ENCODE measurements at places on chromosomes 12 and 14. TPM values are rescaled to one million over a fixed set of nuclear protein-coding genes. Genes with fewer than 3 reads are reported as not detected.

LIN7A gene
- total RNA-seq = 10.0 TPM

CCDC38 gene
- 0.26 TPM for total RNA-seq

DNA sequence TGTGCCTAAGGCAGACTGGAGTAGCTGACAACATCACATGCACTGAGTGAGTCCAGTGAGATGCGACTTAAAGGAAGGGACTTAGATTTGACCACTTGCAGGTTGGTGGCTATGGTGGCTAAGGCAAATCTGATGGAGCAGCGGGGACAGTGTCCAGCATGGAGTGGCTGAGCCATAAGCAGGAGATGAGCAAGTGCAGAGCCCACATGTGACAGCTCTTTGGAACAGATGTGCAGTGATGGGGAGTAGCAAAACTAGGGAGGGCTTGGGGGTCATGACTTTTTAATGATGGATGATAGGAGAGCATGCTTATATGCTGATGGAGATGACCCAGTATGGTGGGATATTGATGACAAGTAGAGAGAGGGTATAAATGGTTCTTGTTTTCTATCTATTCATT, 80.2 kb downstream of the PELI2 start:
- no peak for DNase-seq

RNASE7 gene
- total RNA-seq = not detected

DNA sequence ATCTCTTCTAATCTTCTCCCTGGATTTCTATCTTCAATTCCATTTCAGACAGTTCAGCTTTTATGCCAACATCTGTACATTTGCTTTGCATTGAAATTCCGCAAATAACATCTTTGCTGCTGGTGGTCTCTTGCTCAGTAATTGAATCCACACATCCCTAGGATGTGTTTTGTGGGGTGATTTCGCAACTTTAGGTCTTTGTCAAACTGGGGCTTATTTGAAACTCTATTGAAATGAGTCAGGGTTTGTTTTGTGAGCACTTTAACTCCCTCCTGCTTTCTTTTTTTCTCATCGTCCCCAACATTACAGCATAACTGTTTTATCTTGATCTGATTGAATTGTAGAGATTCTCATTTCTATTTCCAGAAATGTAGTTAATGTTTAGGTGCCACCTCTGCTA, 404.3 kb downstream of the NPAS3 start:
- DNase-seq = peak; percentile 73

DNA sequence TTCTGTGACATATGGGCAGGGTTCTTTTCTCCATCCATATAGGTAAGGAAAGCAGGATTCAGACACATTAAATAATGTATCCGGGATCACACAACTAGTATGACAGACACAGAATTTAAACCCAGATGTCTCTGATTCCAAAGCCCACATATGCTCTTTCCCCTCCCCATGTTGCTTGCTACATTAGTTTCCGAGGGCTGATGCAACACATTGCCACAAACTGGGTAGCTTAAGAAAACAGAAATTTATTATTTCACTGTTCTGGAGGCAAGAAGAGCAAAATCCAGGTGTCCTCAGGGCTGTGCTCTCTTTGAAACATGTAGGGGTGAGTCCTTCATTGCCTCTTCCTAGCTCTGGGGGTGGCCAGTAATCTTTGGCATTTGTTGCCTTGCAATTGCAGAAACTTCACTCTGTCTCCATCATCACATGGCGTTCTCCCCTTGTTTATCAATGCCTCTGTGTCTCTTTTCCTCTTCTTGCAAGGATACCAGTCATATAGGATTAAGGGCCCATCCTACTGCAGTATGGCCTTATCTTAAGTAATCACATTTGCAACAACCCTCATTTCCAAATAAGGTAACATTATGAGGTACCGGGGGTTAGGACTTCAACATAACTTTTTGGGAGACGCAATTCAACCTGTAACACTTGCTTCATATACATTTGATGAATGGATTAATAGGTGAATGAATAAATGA, 83.0 kb upstream of the CCND2 start:
- no peak for DNase-seq
